Activated T-cell treated with anti-CD3 and anti-CD28 coated beads, Interleukin-2, amount 50 U/mL, for 48 hours (primary cell): ENCODE measurements at places on chromosomes 7 and 10.

DNA sequence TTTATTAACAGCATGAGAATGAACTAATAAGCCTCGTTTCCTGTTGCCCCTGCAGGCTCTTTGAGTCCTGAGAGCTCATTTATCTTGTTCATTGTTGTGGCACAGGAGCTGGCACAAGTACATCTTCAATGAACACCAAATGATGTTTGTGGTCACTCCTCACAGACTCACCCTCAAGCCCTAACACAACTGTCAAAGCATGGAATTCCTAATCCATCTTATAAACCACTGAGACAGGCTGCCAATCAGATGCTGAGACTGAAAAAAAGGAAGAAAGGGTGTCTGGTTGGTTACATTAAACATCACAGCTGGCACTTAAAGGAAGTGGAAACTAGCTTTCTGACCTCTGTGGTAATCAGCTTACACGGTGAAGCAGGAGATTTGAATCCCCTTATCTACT, 7.7 kb upstream of the CCDC172 start:
- DNase-seq, result no peak

- DNase-seq, result no peak
Measured at GRCh38 chr10:71266147-71266917, 52.7 kb upstream of the SLC29A3 start.

- no peak for DNase-seq
Measured at GRCh38 chr10:1177936-1178335, 121.8 kb downstream of the WDR37 start.

- DNase-seq, result no peak
Measured at GRCh38 chr10:70300461-70300860, 16.7 kb upstream of the NPFFR1 start.

GRCh38 chr10:69220507-69220906, 375 bp downstream of the HKDC1 start:
- DNase-seq, result no peak

GRCh38 chr7:22375359-22376048, 18.6 kb upstream of the RAPGEF5 start:
- no peak for DNase-seq

GRCh38 chr7:92246360-92247101, 757 bp downstream of the ANKIB1 start:
- peak; percentile 48 for DNase-seq

GRCh38 chr7:79684384-79684783, 230.9 kb upstream of the MAGI2 start:
- no peak for DNase-seq

GRCh38 chr7:130974794-130975193, 240.8 kb upstream of the KLF14 start:
- no peak for DNase-seq

DNA sequence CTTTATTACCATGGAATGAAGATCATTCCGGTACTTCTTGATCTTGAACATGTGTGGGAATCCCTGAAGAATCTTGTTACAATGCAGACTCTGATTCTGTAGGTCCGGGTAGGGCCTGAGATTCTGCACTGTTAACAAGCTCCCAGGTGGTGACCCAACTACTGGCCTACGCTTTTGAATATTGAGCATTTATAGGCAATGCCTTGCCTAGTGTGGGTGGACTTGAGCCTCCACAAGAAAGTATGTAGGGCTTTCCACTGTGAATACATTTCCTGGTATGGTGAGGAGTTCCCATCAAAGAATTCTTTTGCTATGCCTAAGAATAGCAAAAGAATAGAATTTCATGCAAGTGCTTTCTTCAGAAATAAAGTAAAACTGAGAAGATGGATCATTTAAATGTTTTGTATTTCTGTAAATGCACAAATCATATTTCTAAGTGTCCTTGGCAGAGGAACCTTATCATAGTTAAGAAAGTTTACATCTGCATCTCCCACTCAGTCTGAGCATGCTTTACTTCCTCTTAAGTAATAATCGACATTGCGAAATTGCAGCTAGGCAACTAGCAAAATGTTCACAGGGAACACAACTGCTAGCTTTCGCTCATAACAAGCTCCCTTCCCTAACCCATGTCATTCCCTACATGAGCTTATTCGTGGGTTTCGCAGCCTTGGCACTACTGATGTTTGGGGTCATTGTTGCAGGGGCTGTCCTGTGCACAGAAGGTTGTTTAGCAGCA, 71.4 kb downstream of the AHR start:
- DNase-seq, result no peak

DNA sequence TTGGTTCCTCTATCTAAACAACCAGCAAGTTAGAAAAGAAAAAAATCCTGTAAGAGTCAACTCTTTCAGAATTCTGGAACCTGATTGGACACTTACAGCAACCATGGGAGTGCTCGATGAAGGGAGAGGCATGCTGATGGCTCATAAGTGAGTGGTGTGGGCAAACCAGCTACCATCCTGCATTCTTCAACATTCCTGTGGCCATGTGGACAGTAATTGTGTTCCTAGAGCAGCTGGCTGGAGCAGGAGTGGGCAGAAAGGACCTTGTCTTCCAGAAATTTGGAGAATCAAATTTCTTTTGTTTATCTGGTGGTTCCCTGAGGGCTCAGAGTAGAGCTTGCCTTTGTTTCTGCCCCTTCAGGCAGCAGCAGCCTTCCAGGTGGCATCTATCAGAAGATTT, 22.5 kb upstream of the MYL7 start:
- no peak for DNase-seq

GRCh38 chr10:103855852-103856796, 748 bp upstream of the SH3PXD2A start:
- DNase-seq, result no peak

GRCh38 chr10:79189181-79189580, 120.4 kb downstream of the ZMIZ1 start:
- no peak for DNase-seq

GRCh38 chr10:76133597-76134255, 702.3 kb downstream of the LRMDA start:
- no peak for DNase-seq

- no peak for DNase-seq
Measured at GRCh38 chr10:132311338-132311939, 3.7 kb upstream of the STK32C start.

DNA sequence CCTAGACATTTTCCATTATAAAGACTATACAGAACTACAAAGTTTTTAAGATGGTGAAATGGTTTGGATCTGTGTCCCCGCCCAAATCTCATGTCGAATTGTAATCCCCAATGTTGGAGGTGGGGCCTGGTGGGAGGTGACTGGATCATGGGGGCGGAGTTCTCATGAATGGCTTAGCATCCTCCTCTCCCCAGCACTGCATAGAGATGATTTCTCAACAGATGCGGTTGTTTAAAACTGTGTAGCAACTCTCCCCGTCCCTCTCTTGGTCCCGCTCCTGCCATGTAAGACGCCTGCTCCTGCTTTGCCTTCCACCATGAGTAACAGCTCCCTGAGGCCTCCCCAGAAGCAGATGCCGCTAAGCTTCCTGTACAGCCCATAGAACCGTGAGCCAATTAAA, 1.6 kb downstream of the FAM133B start:
- peak; percentile 48 for DNase-seq

GRCh38 chr10:4382811-4383210, 443.2 kb upstream of the AKR1E2 start:
- no peak for DNase-seq

- DNase-seq, result no peak
Measured at GRCh38 chr10:97939446-97939990, 89.9 kb downstream of the GOLGA7B start.

- no peak for DNase-seq
Measured at GRCh38 chr7:138243430-138243829, 167.2 kb downstream of the AKR1D1 start.

GRCh38 chr7:6430271-6430940, 17.3 kb downstream of the DAGLB start:
- DNase-seq, result no peak

- DNase-seq, result no peak
Measured at GRCh38 chr7:122123746-122124145, 20.3 kb downstream of the AASS start.
